AG20443 (cell line): ENCODE measurements at places on chromosomes 7 and 10.

GRCh38 chr7:156919132-156919713 is 26.2 kb upstream of the LMBR1 start:
- DNase-seq: no peak

- no peak for DNase-seq
Observed at GRCh38 chr7:11335947-11336346, 362.3 kb downstream of the PHF14 start.

- peak; percentile 80 for DNase-seq
Observed at GRCh38 chr7:104231054-104232046, 23.5 kb upstream of the ORC5 start.

DNA sequence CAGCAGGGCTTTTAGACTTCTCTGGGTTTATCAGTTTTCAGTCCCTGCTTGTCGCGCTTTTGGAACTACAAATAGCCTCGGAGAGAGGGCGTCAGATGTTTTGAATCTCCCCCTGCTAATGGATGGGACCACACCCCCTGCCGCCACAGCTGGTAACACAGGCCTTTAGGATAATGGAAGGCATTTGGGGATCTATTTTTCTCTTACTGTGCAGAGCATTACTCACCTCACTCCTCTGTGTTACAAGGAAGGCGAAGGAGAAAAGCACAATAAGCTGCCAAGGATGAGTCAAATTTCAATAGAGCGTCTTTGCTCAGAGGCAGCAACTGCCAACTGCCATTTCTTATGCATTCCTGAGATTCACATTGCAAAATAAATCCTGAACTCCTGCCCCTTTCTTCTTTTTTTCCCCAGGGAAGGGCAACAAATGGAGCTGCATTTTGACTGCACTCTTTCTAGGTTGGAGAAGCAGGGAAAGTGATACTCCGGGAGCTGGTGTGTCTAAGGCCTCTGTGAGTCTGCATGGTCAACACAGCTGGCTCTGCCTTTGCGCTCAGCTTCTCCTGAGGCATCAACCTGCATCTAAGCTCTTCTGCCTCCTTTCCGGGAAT is 31.5 kb upstream of the SMNDC1 start:
- peak; percentile 91 for DNase-seq

DNA sequence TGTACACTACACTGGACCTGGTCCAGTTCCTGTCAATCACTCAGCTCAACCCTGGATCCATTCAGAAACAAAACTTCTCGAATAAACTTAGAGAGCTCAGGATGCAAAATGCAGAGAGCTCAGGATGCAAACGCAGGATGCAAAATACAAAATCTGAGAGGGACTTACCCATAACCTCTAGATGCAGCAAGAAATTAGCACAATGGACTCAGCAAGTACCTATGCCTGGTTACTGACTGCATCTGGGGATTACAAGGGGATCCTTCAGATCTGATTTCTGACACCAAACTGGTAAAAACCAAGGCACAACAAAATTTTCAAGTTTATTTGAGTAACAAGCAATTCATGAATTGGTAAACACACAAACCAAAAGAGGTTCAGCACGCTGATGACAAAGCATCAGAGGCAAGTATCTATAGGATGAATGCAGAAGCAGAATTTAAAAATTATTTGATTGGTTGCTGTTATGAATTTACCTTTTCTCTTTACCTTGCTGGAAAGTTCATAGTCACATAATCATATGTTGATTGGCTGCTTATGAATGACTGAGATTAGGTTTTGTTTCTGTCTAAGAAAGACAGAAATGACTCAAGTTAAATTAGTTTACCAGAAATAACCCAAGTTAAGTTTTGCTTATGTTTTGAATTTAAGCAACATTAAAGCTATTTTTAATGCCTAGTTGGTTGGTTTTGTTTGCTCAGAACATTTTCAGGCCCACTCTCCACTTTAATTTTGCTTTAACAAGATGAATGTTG is 11.4 kb downstream of the GIMAP6 start:
- no peak for DNase-seq

DNA sequence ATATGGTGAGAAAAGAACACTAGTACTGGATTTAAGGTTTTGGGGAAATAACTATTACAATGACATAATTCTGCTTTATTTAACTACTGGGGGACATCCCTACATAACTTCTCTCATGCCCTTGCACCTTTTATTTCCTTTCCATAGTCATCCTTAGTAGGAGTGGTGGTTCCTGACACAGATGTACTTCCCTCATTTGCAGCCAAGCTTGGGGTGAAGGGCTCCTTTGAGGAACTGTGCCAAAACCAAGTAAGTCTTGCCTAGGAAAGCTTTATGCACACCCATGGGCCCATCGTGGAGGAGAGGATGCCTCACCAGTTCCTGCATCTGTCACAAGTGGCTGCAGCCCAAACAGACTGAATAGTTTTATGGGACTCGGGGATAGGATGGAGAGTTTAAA is 20.6 kb downstream of the ZDHHC6 start:
- DNase-seq: no peak

DNA sequence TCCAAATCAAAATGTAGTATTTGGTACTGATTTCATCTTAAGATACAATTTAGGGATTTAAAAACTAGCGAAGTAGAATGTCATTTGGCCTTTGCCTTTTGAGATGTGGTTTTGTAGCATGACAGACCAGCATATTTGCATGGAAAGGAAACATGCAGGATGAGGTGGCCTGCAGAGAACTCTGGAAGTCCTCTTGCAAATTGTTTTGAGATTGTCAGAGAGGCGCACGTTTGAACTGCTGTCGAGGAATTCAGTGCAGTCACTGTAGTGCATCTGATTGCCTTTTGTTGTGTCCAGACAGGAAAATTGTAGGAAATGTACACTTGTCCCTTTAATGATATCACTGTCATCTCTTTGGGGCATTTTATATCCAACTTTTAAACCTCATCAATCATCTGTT is 136.7 kb downstream of the CELF2 start:
- no peak for DNase-seq
